ENCODE measurements at places on chromosomes 12 and 14.

DNA sequence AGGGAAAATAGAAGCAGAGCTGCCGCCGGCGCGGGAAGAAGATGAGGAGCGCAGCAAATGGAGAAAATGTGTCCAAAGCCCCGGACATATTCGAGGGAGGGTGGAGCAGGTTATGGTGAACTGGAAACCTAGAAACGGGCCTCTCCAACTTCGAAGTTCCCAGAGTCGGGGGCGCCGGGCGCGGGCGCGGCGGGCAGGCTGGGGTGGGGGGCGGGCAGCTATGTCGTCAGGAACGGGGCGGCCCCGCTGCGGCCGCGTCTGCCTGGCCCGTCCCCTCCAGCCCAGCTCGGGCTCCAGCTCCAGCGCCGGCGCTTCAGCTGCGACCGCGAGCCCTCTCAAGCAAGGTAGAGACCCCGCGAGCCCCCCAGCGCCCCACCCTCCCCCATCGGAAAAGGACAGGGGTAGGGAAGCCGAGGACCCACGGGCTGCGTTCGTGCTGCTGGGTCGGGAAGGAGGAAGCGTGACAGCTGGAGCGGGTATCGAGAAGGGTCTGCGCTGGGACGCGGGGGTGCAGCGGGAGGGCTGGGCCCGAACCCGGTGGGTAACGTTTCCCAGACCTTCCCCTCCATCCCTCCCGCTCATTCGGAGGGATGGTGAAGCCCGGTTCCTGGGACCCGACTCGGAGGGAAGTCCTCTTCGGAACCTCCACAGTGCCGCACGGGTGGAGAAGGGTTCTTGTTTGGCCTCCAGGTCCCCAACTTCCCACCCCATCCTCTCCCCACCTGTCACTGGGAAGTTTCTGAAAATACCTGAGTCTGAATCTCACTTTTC is 1.0 kb downstream of the DGKA start:
- no peak for DNase-seq

- DNase-seq: no peak
Observed at GRCh38 chr12:16719713-16720416, 113.9 kb upstream of the LMO3 start.

DNA sequence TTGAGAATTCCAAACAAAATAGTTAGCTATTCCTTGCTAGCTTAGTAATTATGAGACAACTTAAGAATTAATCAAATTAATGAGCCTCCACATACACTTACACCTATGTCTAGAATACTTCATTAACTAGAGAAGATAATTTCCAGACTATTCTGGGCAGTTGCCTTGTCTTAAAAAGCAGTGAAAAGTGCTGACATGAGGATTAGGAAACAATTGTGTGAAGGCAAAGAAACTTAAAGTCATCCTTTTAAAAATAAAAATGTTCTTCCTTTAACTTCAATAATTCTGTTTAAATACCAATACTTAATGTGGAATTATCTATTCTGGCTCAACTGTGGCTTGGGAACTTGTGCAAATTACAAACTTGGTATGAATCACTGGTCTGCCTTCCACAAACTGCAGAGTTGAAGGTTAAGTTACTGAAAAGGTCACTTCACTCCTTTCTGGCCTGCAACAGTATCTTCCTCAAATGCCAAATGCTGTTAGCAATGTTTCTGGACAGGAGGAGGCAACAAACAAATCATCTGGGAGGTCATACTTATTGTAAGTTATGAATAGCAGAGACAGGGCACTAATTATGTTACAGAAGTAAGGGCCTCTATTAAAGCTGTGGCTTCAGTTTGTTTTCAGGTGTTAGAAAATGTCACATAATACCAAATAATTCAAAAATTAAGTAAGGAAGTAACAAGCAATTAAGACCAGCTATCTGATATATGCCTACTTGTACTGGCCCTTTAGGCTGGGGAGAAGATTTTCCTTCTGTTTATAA is 19.2 kb downstream of the PPTC7 start:
- peak; percentile 61 for DNase-seq

DNA sequence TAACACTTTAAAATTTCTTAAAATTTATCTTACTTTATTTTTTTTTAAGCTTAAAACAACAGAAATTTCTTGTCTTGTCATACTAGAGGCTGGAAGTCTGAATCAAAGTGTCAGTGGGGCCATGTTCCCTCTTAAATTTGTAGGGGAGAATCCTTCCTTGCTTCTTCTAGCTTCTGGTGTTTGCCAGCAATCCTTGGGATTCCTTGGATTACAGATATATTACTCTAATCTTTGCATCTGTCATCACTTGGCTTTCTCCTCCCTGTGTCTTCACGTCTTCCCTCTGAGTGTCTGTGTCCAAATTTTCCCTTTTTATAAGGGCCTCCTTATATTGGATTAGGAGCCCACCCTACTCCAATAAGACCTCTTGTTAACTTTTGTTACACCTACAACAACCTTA is 135.6 kb upstream of the PTPRB start:
- DNase-seq: no peak

- no peak for DNase-seq
Observed at GRCh38 chr14:80428171-80428570, 216.9 kb upstream of the DIO2 start.

DNA sequence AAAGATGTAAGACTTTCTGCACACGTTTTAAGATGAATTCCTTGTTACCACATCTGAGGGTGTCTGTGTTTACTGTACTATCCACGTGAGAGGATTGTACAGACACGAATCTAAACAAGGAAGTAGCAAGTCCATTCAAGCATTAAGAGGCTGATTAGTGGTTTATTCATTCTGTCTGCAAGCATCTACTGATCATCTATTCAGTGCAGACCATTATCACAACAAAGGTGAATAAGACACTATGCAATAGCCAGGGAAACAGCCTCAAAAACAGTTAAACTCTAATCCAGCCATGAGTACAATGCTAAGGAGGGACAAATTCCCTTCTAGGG is 111.6 kb upstream of the PZP start:
- DNase-seq: no peak
